ENCODE measurements at places on chromosomes 4 and X.
A peak's percentile ranks its signal among the peaks of the same experiment; 100 is the strongest.

GRCh38 chrX:16978193-16978984 is 31.9 kb downstream of the REPS2 start:
- DNase-seq = no peak

- DNase-seq = no peak
Measured at GRCh38 chr4:93342738-93343137, 485.8 kb upstream of the ATOH1 start.

GRCh38 chrX:74536832-74537371 is 77.5 kb downstream of the RLIM start:
- peak; percentile 76 for DNase-seq

- peak; percentile 4 for DNase-seq
Measured at GRCh38 chr4:6526156-6526555, 48.8 kb upstream of the MAN2B2 start.

GRCh38 chr4:74317616-74318246 is 9.5 kb downstream of the EPGN start:
- DNase-seq = no peak

GRCh38 chr4:92252846-92253245 is 50.9 kb upstream of the GRID2 start:
- no peak for DNase-seq

- DNase-seq = no peak
Measured at GRCh38 chr4:94507708-94508107, 56.0 kb downstream of the PDLIM5 start.

- peak; percentile 33 for DNase-seq
Measured at GRCh38 chr4:183329954-183330742, 7.9 kb upstream of the CLDN24 start.

Measured in lung (tissue), 17 donors.